ENCODE measurements at places on chromosomes 6 and 20.

DNA sequence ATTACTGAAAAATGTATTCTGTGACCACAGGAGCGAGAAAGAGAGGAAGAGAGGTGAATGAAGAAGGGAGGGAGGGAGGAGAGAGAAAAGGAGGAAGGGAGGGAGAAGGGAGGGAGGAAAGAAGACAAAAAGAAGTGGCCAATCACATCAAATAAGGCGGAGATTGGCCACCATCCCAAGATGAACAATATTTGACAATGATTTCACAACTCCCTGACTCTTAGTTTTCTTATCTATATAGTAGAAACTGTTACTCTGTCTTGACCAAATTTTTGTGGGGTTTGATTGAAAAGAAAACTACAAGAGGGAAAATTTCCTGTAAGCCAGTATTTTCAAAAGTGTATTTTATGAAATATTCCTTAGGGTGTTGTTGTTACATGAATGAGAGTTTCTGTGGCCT is 52.6 kb downstream of the FOXA2 start:
- DNase-seq, result no peak

DNA sequence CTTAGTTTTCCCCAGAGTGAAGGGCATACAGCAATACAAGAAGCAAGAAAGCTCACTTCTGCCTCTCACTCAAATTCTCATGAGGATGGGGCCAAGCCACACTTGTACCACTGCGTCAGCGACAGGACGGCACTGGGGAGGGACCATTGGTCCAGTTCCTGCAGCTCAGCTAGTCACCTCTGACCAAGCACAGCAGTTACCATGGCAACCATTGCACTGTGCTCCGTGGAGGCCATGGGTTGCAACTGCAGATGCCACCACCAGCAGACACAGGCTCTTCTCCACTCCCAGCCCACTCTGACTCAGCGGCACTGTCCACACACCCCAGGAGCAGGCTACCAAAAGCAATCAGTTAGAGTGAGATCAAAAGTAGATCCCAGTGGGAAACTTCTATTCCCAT is 441.1 kb upstream of the ARID1B start:
- DNase-seq, result no peak

- DNase-seq, result no peak
Measured at GRCh38 chr20:19322061-19322985, 109.9 kb downstream of the SLC24A3 start.

DNA sequence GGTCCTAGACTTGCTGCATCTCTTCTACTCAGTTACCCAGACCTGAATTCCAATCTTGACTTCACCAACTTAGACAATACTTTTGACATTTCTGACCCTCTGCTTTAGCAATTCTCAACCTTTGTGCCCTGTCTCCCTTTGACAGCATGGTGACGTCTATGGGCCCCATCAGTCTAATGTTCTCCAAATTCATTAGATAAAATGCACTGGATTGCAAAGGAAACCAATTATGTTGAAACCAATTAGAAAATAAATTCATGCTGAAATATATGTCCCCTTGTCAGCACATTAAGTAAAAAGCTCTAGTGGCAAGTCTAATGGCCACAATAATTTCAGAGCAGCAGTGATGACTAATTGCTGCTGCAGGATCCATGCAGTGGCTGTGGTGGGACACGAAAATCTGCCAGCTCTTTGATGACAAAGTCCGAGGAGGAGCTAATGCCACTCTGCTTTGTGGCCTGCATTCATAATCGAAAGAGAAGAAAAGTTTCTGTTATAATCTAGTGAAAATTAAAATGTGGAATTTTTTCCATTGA is 64.0 kb downstream of the BFSP1 start:
- no peak for DNase-seq

DNA sequence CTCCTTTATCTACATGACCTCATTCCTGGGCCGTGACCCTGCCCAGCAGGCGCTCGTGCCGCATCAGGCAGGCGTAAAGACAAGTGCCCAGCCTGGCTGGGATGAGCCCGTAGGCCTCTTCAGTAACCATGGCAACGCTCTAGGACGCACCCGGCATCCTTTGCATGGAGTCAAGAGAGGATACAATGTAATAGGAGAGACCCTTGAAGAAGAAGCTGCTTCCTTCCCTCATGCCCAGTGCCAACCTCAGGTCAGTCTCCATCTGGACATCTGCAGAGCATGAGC is 5.0 kb upstream of the LSM14B start:
- no peak for DNase-seq

- no peak for DNase-seq
Measured at GRCh38 chr6:169912266-169913095, 161.1 kb downstream of the ERMARD start.

DNA sequence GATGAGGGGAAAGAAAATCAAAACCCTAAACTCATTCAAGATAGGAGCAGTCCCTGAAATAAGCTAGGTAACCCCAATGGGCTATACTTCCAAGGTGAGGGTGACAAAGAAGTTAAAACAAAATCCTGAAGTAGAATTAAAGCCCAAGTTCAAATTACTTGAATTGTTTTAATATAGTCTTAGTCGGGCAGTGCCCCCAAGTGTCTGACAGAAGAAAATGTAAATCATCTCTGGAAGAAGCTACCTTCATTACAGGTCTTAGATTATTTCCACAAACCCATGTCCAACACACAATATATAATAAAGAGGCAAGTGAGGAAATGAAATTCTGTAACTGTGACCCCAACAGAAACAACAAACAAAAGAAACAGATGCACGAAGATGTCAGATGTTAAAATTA is 36.8 kb upstream of the L3MBTL3 start:
- DNase-seq, result no peak

GRCh38 chr20:18585134-18585533 is 2.7 kb upstream of the DTD1 start:
- no peak for DNase-seq

DNA sequence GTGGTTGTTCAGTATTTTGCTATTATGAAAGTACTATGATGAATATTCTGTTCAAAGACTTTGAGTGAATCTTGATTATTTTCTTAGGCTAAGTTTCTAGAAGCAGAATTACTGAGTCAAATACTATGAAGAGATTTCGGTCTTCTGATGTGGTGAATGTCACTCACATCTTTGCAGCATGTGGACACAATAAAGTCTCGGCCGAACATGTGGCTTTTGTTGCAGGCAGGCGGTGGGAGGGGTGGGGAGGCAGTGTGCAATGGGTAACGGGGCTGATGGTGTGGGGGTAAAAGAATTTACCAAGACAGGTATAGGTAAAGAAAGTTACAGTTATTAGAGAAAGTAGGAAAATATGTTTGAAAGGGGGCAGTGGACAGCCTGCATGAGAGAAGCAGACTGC is 156.4 kb upstream of the DTNBP1 start:
- no peak for DNase-seq

DNA sequence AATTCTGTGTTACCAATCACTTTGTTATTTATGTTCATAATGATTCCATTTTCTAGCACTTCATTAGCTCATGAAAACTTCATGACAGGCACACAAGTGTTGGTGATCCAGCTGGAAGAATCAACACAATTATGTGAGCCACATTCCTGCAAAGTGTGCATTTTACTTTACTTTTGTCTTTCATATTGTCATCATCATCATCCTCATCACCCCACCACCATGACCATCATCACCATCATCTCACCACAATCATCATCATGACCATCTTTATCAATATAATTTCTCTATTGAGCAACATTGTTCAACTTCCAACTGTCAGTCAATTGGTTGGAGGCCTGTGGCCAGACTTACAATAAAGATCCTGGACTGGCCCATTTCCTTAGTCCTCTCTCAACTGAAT is 159.4 kb upstream of the PRSS16 start:
- no peak for DNase-seq

DNA sequence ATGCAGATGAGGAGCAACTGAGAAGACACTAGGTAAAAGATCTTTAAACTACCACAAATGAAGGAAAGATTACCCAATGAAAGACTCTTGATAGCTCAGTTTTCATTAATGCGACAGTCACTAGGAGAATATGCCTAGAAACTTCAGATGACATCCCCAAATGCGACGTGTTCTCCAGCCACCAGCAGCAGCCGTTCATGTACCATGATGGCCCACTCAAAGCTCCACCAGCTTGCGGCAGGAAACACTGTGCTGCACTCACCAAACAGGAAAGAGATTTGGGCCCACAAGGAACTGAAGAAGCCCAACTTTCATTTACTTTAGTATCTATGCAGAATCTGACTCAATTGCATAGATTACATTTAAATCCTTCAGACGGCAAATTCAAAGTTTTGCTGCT is 7.5 kb downstream of the DIDO1 start:
- no peak for DNase-seq

- no peak for DNase-seq
Measured at GRCh38 chr6:135093578-135093977, 39.0 kb upstream of the HBS1L start.

- DNase-seq, result no peak
Measured at GRCh38 chr6:34908194-34908593, 19.1 kb downstream of the ANKS1A start.

DNA sequence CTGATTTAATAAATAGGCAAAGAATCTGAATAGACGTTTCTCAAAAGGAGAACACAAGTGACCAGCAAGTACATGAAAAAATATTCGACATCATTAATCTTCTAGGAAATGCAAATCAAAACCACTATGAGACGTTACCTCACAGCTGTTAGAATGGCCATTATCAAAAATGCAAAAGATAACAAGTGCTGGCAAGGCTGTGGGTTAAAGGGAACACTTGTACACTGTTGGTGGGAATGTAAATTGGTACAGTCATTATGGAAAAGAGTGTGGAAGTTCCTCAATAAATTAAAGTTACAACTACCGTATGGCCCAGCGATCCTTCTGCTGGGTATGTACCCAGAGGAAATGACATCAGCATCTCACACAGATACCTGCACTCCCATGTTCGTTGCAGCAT is 253.9 kb upstream of the BMP2 start:
- no peak for DNase-seq

- DNase-seq, result no peak
Measured at GRCh38 chr20:34012330-34012729, 18.6 kb downstream of the RALY start.

- no peak for DNase-seq
Measured at GRCh38 chr20:61659246-61659993, 406.3 kb downstream of the TAF4 start.

GRCh38 chr20:8060977-8061376 is 41.4 kb upstream of the TMX4 start:
- no peak for DNase-seq

- no peak for DNase-seq
Measured at GRCh38 chr6:6412700-6413099, 92.2 kb upstream of the F13A1 start.

DNA sequence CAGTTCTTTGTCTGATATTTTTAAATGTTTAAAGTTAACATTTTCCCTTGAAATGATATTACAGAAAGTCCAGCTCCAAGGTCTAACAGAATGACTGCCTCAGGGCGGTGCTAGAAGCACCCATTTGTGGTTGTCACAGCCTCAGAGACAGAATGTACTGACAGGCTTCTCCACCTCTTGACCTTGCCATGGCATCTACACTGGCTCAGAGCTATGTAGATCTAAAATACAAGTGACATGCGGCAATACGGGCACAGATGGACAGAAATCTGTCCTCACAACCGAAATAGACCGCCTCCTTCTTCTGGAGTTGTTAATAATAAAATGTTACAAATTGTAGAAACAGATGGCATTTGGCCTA is 167.2 kb upstream of the THEMIS start:
- no peak for DNase-seq

DNA sequence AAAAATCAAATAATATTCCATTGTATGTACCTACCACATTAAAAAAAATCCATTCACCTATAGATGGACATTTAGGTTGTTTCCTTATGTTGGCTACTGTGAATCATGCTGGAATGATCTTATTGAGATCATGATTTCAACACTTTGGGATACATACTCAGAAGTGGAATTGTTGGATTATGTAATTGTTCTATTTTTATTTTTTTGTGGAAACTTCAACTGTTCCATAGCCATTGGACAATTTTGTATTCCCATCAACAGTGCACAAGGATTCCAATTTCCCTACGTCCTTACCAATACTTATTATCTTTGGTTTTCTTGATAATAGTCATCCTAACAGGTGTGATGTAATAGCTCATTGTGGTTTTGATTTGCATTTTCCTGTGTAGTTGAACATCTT is 834.0 kb downstream of the MAFB start:
- no peak for DNase-seq

DNA sequence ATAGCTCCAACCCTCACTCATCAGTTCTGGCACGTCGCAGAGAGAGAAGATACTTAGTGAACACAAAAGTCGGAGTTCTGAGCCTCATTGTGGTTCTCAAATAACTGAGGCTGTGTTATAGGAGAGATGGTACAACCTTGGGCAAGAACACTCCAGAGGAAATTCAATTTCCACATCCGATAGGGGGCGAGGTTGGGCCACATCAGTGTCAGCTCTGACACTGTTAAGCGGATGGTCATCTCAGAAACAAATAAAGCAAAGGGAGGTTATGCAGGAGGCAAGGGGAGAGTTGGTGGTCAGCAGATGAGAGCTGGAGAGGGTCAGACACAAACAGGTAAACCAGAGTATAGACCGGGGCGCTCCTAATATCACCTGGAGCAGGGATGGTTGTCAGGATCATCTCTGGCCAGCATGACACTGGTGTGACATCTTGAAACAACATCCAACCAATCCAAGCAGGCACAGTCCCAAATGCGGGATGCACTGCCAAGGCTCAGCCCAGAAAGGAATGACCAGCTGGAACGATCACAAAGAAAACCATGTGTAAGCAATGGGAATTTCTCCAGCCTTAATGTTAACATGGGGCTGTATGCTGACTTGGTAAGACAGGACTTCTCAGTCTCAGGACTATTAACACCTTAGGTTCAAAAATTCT is 331.8 kb downstream of the HACE1 start:
- DNase-seq, result no peak

- DNase-seq, result no peak
Measured at GRCh38 chr6:11412011-11412424, 125.5 kb upstream of the TMEM170B start.

DNA sequence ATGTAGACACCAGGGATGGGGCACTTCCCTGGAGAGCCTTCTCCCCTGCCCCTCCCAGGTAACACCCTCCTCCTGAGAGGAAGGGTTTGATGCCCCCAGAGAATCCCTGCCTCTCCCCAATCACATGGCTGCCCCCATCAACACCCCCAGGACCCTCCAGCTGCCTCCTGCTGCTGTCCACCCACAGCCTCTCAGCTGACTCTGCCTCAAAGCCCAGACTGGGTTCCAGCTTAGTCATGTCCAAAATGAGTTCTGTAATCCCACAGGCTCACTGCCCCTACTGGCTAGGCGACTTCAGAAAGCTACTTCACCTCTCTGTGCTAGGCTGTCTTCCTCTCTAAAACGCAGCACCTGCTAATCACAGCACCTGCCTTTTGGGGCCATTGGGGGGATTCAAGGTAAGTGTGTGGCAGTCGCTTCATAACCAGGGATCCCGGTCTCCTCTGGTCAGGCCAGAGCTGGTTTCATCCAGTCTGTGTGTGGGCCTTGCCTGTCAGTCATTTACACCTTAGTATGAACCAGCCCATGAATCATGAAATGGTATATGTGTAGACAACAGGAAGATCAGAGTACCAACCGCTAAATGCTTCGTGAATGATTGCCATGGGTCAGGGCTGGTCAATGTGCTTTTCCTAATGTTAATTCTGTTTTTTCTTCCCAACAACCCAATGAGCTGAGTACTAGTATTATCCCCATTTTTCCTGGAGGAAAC is 40.4 kb downstream of the TFEB start:
- DNase-seq, result no peak

All from stimulated activated CD8-positive, alpha-beta memory T cell treated with anti-CD3 and anti-CD28 coated beads, Interleukin-4, amount 100 ng/mL, for 4 hours (primary cell).